ENCODE measurements at places on chromosomes 6 and 20.

DNA sequence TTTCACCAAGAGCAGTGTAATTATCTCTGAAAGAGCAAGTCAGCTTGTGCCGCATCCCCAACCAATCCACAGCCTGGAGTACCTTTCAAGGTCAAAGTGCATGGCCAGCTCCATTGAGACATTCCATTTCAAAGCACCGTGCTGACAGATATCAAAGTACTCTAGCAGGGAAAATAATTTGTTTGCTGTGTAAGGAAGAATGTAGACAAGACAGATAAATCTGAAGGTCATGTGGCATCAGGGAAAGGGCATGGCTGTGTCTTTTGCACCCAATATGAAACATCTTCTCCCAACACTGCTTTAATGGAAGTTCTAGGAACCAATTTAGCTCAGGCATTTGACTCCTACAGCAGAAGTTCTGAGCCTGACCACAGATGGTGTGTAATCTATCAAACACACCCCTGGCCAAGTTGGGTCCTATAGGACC lies 242.7 kb upstream of the TAB2 start:
- DNase-seq, result no peak

GRCh38 chr6:13725570-13725969 lies 13.9 kb upstream of the RANBP9 start:
- DNase-seq, result peak; percentile 59

DNA sequence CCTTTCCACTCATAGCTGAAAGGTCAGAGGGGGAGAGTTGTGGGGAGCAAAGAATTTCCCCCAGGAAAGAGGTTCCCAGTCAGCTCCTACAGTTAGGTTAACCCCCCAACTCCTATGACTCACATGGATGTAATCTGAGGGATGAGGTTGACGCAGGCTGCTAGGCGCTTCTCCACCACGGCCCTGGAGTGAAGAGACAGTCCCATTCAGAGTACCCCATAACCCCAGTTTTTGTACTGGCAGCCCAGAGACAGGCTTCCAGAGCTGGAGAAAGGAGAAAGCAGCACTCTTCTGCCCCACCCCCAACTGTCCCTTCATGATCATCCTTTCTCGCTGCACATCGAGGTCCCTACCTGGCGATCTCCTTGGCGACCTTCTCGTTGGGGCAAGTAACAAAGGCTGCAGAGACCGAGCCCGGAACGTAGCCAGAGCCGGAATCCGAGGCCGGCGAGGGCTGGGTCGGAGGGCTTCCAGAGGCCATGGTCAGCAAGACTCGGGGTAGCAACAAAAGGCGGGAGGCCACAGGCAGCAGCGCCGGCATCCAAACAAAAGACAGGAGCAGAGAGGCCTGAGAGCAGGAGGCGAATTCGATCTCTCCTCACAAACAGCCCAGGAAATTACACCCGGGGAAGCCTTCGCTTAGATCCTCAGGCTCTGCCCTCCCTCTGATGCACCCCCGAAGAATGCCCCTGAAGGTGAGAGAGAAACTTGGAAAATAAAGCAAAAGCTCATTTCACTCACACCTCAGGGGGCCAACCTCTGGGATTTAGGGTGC lies 592 bp downstream of the CUTA start:
- DNase-seq, result no peak

- DNase-seq, result no peak
Measured at GRCh38 chr20:22680031-22680740, 95.8 kb upstream of the FOXA2 start.

DNA sequence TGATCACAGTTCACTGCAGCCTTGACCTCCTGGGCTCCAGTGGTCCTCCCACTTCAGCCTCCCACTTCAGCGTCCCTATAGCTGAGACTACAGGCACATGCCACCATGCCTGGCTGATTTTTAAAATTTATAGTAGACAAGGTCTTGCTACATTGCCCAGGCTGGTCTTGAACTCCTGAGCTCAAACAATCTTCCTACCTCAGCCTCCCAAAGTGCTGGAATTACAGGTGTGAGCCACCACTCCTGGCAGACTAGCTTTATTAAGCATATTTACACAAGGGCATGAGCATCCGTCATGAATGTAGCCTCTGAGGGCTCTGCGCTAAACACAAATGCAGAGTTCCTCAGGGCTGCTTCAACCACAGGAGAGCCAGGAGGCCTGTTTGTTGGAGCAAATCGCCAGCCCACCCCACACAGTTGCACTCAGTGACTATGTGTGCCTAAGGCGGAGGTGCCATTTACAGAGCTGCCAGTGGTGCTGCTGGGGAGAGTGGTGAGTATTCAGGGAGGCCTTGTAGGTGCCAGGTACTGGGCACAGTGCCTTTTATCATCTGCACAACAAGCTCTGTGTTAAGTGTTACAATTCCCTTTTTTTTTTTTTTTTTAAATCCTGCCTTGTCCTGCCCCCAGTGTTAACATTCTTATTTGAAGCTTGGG lies 78.2 kb downstream of the PSMG4 start:
- no peak for DNase-seq

- DNase-seq, result no peak
Measured at GRCh38 chr6:6870921-6871320, 236.8 kb upstream of the RREB1 start.

DNA sequence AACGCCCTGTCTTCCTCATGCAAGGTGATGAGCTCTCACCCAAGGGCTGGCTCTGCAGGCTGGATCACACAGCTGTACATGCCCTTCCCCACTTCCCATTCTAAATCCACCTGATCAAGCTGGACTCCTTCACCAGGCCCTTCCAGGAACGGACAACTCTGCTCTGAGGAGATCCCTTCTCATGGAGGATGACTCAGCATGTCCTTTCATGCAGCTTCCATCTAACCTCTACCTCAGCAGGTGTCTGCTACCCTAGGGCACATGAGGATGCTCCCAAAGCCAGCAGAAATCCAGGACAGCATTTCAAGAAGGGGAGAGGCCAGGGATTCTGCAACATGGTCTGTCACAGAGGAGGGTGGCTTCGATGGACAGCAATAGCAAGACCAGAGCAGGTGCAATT lies 61.2 kb downstream of the PCSK2 start:
- no peak for DNase-seq

DNA sequence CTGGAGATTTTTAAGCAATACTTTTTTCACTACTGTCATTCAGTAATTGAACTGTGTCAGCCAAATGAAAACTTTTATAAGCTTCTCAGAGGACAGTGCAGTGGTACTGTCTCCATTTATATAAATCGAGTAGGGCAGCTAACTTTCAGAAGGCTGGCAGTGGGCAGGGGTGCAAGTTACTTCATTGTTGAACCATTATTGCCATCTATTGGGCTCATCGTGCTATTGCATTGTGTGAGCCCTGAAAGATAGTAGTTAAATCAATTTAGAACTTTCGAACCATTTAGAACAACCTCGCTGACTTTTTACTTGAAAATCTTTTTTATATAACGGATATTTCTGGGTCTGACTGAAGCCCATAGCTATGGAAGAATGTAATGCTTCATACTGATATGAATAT lies 347.8 kb upstream of the PLCB4 start:
- DNase-seq, result peak; percentile 29

DNA sequence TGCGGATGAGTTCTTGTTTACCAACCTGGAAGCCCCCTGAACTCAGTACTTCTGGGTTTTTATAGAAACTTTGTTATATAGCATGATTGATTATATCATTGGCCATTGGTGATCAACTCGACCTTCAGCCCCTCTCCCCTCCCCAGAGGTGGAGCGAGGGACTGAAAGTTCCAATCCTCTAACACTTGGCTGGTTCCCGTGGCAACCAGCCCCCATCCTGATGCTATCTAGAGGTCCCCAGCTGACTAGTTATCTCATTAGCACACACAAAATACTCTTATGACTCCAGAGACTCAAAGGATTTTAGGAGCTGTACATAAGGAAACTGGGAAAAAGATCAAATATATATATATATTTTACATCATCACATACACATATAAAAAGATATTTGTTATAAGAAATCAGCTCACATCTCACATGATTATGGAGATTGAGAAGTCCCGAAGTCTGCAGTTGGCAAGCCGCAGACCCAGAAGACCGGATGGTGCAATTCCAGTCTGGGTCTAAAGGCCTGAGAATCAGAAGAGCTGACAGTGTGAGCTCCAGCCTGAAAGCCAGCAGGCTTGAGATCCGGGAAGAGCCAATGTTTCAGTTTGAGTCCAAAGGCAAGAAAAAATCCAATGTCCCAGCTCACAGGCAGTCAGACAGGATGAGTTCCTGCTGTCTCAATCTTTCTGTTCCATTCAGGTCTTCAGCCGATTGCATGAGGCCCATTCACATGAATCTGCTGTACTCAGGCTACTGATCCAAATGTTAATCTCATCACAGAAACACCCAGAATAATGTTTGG lies 179.3 kb upstream of the DTNBP1 start:
- DNase-seq, result no peak

DNA sequence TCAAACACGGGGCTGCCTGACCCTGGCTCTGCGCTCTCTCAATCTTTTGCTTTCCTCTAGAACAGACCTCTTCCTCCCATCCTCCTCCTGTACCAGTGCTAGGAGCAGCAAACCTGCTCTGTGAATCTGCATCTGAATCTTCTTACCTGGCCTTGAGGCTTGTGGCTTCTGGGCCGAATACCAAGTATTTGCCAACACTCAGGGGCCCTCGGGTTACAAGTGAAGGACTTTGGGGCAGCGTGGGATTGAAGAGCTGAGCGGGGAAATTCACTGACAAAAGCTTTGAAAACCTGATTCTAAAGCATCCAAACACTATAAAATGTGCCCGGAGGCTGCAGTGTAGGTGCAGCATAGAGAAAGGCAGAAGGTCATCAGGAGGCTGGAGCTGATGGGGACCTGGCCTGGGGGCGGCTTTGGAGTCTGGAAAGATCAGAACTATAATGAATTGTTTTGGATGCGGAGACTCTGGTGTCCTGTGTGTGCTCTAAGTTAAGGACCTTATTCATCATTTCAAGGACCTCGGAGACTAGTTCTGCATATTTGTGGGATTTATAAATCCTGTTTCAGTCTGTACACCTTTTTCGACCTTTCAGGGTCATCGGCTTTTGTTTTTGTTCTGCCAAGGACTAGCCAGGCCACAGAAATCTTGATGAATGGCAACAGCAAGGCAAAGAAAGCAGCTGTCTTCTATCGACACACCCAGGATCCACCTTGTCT lies 16.4 kb upstream of the IGF2R start:
- DNase-seq, result no peak

GRCh38 chr6:33820784-33821520 lies 17.1 kb upstream of the MLN start:
- DNase-seq, result no peak

DNA sequence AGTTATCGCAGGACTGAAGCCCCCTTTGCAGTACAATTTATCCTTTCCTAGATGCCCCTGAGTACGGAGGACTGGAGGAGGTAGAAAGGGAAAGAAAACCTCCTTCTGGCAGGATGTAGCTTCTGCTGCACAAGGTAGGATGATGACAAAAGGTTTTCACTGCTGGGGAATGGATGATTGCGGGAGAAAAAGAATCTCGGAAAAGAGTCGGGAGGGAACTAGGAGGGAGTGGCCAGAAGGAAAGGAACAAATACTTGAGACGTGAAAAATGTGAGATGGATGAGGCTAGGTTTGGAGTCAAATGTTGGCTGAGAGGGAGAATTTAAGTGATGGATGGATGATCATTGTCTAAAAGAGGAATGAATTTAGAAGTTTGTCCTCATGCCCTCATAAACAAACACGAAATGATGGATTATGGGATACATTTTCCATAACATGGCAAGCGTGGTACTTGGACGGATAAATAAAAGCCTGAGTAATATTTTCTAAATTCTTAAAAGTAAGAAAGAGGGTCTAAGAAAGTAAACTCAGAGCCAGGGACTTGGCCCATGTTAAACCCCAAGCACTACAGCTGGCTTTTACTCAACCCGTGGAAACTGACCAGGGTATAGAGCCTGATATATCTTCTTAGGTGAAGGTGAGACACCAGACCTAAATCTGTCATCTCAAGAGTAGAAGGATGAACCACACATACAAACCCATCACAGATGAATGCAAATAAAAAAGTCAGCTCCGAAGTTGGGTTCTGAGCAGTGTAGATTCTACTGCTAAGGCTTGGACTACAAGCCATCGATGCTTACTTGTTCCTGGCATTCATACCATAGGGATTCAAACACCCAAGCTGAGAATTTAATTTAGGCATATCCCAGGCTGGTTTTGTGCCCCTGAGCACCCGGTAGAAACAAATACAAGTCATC lies 72.4 kb downstream of the HFE start:
- DNase-seq, result peak; percentile 54

DNA sequence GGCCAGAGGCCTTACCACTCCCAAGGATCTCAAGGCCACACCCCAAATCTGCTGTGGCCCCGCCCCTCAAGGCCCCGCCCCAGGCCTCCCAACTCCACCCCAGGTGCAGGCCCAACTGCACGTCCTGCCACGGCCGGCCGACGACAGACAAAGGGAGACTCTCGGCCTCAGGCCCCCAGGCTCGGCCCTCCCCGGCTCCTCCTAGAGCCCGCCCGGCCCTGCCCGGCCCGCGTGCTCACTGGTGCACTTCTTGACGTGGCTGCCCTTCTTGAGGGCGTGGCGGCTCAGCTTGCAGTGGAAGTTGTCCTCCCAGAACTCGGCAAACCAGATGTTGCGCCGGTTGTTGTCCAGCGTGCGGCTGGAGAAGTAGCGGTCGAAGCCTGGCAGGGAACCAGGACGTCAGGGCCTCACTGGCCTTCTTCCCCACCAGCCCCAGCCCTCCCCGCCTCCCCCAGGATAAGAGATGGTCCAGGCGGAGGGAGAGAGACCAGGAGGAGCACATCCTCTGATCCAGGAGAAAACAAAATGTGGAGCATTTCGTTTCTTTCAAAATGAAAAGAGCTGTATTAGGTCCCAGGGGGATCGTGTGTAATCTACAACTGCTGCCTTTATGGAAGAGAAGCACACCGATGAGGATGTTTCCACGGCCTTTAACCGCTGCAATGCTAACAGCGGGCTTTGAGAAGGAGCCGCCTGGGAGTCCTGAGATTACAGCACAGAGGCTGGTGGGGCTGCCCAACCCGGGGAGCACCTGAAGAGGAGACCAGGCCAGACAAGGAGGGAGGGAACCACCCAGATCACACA lies 89.4 kb downstream of the GRM4 start:
- no peak for DNase-seq
